Skin of body (tissue), 3 donors: ENCODE measurements at places on chromosomes 3 and 15.

DNA sequence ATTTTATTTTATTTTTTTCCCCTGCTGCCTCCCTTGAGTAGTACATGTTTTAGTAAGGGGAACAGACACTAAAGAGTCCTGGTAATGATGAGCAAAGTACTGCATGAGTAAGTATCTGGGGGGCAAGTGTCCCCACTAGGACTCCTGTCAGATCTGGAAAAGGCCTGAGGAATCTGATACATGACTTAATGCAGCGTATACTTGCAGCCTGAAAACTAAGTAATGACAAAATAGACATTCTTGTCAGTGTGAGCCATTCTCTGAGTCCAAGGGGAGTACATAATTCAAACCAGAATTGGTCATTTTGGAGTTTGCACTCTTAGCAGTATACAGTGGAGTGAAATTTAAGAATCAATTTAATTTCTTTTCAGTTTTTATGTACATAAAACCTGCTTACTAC, 27.5 kb downstream of the NXPE3 start:
- DNase-seq, result no peak

DNA sequence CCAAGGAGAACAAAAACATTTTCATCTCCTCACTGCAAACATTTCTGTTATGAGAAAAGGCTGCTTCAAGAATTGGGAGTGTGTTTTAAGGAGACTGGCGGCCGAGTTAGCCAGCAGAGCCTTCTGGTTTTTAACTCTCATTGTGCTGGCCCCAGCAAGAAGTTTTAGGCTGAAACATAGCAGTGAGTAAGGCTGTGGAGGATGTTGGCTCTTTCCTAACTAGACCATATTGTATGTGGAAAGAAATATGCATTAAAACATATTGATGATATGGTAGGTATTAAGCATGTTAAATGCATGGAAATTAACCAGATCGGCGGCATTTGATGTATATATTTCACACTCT, 90.7 kb downstream of the TIGIT start:
- no peak for DNase-seq

GRCh38 chr15:78272776-78273175, 8.4 kb downstream of the DNAJA4 start:
- no peak for DNase-seq

GRCh38 chr3:168839653-168840052, 743.9 kb upstream of the GOLIM4 start:
- no peak for DNase-seq

DNA sequence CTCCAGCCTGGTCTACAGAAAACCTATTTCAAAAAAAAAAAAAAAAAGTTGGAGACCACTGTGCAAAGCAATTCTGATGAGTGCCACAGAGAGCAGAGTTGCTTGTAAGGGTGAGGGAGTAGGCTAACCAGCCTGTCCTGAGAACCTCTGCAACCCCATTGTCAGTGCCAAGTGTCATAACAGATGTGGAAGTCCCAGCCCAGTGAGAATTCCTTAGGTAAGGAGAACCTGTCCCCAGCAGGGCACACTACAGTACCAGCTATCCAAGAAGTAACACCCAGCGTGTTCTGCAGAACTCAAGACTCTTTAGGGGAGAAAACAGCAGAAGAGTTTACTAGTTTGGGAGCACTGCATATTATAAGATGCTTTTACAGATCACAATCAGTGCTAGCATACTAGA, 156.3 kb downstream of the LIPC start:
- DNase-seq, result no peak

- no peak for DNase-seq
Observed at GRCh38 chr3:113269661-113270060, 58.3 kb downstream of the BOC start.

GRCh38 chr3:110174908-110175307, 837.6 kb upstream of the DPPA4 start:
- no peak for DNase-seq

GRCh38 chr3:126501736-126502135, 15.8 kb downstream of the UROC1 start:
- no peak for DNase-seq

GRCh38 chr15:68389936-68390817, 41.8 kb downstream of the ITGA11 start:
- no peak for DNase-seq

DNA sequence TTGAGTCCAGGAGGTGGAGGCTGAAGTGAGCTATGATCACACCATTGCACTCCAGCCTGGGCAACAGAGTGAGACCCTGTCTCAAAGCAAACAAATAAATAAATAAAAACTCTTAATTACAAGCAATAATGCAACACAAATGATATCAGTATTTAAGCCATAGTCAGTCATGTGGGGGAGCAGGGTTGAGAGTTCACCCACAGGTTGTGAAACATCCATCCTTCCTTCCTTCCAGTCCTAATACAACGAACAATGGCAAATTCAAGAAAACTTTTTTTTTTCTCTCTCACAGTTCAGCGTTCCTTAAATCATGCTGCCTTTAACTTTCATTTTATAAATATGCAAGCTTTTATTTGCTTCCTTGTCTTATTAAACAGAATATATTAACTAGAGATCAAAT, 24.1 kb downstream of the ZNF592 start:
- DNase-seq, result no peak

DNA sequence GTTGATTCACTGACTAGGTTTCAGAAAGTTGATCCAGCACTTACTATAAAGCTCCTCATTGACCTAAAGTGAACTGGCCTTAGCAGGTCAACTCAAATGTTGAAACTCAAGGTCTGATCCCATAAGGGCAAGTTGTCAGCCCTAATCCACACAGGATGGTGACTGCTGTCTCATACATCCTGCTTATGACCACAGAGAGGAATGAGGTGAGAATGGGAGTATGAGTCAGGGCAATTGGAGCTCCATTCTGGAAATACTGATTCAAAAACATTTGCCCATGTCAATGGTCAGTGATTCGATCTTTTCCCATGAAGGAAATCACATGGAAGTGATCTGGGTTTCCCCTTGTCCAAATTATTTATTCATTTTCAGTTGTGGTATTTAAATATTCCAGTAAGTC, 78.7 kb downstream of the ZNF385D start:
- no peak for DNase-seq

GRCh38 chr3:9912294-9912935, 4.5 kb upstream of the IL17RC start:
- DNase-seq, result no peak

- DNase-seq, result no peak
Observed at GRCh38 chr15:96860741-96861140, 530.2 kb downstream of the NR2F2 start.

DNA sequence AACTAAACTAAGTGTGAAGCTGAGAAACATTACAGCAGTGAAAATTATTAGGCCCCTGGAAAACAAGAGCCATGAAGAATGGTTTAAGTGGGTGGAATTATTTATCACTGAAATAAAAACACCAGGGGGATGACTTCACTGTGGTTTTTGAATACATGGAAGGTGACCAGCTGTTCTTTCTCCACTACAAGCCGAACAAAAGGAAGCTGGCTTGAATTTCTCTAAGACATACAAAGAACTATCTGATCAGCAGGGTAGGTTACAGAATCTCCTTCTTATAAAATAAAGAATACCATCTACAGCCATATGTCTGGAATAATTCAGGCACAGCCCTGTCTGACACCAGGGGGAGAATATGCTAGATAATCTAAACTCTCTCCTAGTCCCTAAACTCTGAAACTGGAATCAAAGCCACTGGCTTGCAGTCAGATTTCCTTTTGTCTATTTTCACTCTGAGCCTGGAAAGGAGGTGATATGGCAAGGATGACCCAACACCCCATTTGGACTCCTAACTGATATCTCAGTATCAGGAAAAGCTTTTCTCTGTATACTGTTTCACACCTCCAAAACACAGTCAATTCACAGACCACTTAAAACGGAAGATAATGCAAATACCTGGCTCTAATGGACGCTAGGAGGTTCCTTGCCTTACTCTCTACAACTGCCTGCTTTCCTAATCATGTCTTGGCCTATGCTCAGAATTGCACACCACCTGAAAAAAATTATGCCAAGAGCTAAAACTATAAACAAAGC, 31.2 kb downstream of the SPATA12 start:
- DNase-seq, result peak; percentile 72

DNA sequence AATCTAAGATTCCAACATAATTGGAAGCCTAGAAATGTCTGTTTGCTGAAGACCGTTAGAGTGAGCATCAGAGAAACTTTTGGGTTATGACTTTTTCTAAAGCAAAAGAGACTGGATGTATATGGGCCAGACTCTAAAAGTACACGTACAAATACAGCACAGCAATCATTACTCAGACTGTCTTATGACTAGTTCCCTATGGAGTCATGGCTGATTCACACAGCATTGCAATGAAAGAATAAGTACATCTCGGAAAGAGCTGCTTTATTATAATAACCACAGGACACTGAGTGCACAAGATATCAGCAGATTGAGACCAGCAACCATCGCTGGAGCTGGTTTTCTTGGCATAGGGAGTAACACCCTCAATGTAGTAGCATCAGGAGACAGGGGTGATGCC, 618.6 kb downstream of the NLGN1 start:
- no peak for DNase-seq

- no peak for DNase-seq
Observed at GRCh38 chr3:18499301-18499700, 74.2 kb upstream of the SATB1 start.

GRCh38 chr3:69934398-69934797, 65.1 kb upstream of the SAMMSON start:
- DNase-seq, result no peak

- no peak for DNase-seq
Observed at GRCh38 chr15:71141572-71141971, 26.3 kb downstream of the THSD4 start.

DNA sequence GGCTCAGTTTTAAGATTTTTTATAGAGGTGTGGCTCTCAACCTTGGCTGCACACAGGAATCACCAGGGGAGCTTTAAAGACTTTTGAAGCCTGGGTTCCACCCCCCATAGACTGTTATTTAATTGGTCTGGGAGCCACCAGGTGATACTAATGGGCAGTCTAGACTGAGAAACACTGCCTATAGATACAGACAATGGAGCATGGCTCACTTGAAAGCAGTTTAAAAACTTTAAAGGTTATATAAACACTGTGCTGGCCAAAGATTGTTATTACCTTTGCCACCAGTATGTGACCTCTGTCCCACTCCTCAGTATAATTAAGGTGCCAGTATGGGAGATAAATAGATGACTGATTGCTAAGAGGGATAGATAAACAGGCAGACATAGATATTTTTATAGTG, 3.8 kb downstream of the GOLIM4 start:
- no peak for DNase-seq

DNA sequence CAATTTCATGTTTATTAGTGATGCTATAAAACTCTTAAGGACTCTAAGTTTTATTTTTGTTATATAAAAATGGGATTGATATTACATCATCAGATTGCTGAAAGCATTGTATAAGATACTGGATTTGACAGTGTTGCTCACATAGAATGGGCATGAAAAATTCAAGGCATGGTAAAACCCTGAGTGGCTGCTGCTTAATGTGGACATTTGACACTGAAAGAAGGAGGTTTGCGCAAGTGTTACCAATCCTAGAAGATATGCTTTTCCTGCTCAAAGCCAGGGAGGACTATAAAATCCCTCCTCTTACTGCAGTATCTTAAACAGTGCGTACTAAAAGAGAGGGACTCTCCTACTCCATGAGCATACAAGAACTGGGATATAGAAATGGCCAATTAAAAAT, 65.8 kb upstream of the PTX3 start:
- DNase-seq, result no peak

GRCh38 chr3:168048414-168049330, 47.1 kb downstream of the GOLIM4 start:
- DNase-seq, result no peak

- DNase-seq, result no peak
Observed at GRCh38 chr15:83284559-83285283, at the start of gene BNC1. TSS of gene BNC1 (minus strand) at chr15:83284664. CDS start at chr15:83284628, 36 bp downstream.

DNA sequence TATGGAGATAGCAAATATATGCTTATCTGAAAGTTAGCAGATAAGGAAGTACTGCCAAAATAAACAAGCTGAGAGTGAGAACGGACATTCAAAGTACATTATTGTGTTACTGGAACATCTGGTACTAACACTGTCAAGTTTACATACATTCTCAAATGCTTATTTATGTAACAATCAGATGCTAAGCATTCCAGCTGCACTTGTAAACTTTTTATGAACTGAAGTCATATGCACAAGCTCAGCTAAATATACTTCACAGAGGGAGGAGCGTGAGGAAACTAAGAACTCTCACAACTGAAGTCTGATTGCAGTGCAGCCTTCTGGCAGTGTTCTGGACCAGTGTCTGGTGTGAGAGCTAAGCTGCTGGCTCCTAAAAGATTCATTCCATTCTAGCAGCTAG, 223.7 kb upstream of the NANOGP8 start:
- DNase-seq, result peak; percentile 96

GRCh38 chr3:186368717-186369116, 6.7 kb upstream of the DGKG start:
- DNase-seq, result no peak

DNA sequence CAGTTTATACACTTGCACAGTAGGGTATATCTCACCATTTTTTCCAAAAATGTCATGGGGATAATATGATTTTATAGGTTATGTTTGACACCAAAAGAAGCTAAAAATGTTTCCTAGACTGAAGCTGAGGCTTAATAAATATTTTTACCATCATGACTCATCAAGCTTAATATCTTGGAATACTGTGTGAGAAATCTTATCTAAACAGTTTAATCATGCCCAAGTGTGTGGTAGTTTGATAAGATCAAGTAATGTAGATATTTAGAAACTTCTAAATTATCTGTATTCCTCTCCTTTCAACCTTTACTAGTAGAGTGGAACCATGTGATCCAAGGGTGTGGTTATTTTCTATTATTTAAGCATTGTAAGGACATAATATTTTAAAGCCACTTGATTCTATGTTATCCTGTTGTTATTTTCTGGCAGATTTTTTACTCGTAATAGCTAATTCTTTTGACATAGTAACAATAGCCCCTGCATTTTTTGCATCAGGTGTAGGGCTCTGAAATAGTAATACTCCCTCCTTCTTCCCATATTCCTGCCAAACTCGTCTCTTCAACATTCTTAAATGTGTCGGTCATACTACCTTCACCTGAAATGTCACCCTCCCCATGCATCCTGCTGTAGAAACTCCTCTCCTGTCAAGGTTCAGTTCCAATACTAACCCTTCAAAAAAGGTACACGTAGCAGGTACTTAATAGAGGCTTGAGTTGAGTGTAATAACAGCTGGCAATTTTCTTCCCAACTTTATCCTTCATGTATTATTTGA, 729.6 kb downstream of the NLGN1 start:
- no peak for DNase-seq

- DNase-seq, result peak; percentile 72
Observed at GRCh38 chr3:28376424-28376823, 27.8 kb upstream of the AZI2 start.
